ENCODE measurements at places on chromosomes 6 and 20.

- DNase-seq, result no peak
These were observed 27.9 kb upstream of the NT5E start for GRCh38 chr6:85421972-85422371.

GRCh38 chr6:18277237-18278006 lies 13.1 kb upstream of the DEK start:
- no peak for DNase-seq

DNA sequence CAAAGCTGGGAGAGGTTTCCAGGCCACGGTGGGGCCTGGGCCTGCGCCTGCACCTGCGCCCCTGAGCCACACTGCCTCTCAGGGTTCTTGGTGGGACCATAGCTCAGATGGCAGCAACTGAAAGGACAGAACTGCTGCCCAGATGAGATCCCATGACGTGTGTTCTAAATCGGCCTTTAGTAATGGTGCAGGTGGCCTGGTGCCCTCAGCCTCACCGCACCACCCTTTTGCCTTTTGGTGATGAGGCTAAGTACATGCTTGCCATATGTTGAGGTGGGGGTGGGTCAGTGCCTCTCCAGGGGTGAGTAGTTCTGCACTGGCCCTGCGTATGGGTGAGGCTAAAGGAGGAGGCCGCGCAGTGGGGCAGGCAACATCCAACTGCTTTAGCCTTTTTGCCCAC lies 7.4 kb downstream of the PSMG4 start:
- DNase-seq, result no peak

- DNase-seq, result no peak
These were observed 215.8 kb upstream of the RREB1 start for GRCh38 chr6:6891949-6892461.

- DNase-seq, result peak; percentile 70
These were observed at the start of gene FAM8A1 for GRCh38 chr6:17599877-17600526. Gene FAM8A1 (plus strand): TSS chr6:17600302. CDS start chr6:17600410, 108 bp downstream.

- no peak for DNase-seq
These were observed 55.0 kb downstream of the NOX3 start for GRCh38 chr6:155400654-155400965.

GRCh38 chr20:59724457-59725366 lies 120.4 kb downstream of the PHACTR3 start:
- DNase-seq, result no peak

All from RCC 7860 (cell line).